ENCODE measurements at places on chromosomes 5 and 9.

GRCh38 chr5:6746244-6746643, 33.0 kb downstream of the TENT4A start:
- no peak for DNase-seq

DNA sequence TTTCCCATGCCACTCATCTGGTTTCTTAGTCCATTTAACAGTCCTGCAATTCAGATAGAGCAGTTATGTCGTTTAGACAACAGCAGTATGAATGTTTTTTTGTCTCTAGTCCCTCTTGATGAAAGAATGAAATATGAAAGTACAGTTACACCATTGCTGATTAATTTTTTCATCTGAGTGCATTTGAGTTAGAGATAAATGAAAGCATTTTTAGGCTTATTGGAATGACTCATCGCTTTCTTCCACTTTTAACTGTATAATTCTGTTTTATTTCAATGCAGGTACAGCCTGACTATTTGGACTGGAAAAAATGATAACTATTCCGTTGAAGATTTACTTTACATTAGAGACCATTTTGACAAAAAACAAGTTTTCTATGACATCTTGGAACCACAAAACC, 28.7 kb downstream of the ANKRD34B start:
- no peak for DNase-seq

DNA sequence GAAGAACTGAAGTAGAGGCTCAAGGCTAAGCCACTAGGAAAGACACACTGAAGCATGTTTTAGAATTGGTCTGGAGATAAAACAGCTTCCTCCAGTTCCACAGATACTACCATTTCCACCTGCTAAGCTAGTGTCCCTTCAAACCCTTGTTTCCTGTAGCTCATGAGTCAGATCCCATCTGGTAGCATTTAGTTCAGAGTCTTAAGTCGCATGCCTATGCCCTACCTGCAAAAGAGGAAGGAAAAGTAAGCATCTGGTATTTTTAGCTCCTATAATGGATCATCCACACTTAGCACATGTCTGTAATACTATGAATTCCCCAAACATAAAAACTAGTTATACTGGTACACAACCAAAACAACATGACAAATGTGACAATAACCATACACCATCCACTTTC, 92.1 kb downstream of the CDKN2A start:
- DNase-seq = no peak

DNA sequence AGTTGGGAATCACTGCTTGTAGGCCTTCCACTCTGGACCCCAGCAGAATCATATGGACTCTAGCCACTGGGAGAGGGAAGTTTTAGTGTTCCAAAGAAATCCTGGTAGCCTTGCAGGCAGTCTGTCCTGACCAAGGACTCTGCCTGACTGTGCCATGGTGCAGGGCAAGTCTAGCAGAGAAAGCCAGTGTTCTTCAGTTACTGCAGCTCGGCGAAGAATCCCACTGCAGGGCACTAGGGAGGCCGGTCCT, 20.3 kb upstream of the MATR3 start:
- DNase-seq = no peak

DNA sequence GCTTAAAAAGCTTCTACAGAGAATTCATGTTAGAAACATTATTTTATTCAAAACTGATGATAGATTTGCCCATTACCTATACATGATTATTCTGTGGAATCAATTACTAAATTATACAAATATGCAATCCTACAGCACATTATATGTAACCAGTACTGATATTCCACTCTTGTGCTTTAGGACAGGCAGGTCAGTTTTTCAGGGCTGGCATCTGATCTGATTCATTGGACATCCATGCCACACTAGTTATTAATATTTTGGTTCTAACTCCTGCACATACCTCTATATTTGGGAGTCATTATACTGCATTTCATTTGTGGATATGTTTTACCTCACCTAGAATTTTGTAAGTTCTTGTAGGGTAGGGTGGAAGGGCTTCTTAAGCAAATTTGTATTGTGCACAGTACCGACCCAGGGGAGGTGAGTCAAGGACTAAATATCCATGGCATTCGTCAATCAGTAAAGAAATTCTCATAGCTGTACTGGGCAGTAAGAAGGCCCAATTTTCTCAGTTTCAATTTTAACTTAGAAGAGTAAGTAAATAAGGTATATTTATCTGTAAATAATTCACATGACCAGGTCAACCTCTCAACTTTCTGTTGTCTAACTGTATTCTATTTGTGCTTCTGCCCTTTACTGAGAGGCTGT, 33.5 kb downstream of the ELOVL7 start:
- DNase-seq = no peak

DNA sequence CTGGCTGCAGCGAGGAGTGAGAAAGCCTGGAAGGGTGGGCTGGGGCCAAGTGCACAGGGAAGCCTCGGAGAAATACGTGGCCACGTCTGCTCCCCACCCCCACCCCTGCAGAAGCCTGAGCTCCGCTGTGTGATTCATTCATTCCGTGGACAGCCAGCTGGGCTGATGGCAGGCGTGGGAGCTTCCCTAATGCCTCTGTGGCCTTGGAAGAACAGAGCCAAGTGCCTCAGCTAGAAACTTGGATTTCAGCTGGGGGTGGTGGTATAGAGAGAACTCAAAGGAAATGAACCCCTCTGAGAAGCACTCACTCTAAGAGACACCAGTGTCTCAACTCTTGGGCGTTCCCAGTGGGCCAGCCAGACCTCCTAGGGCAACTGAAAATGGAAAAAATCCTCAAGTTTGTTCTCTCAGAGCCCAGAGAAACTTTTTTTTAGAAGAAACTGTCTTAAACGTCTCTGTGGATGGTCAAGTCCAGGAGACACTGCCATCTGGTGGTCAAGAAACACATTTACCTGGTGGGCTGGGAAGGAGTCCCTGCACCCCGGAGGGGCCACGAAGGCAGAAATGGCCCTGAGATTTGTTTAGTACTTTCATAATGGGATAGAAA, 18.0 kb downstream of the ATOX1 start:
- DNase-seq = peak; percentile 8

- DNase-seq = no peak
These were observed 108.9 kb upstream of the SPRY4 start for GRCh38 chr5:142433526-142434321.

GRCh38 chr5:98977723-98978122, 48.9 kb upstream of the CHD1 start:
- no peak for DNase-seq

GRCh38 chr9:133960568-133961129, 31.5 kb downstream of the VAV2 start:
- no peak for DNase-seq

DNA sequence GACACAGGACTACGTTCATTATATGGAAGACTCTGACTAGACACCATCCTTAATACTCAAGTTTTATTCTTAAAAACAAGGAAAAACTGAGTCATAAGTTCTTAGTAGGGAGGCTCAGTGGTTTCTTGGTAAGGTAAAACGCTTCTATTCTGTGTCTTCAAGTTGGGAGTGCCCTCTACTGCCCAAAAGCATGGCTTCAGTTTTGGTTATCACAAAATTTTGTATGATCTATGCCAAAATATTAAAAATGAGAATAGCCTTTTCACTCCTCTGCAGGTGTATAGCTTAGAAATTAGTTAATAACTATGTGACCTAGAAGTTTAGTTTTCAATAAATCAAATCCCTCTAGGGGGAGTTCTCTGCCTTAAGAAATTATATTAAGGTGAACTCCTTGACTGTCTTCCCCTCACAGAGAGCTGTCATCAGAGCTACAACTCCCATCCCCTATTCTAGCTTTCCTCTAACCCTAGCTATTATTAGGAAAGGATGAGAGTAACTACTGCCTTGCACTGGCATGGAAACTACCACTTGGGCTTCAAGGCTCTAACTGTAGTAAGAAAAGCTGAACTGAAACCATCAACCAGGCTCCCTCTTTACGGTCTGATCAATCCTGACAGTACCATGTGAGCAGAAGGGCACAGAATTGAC, 189.7 kb downstream of the GNAQ start:
- DNase-seq = no peak

GRCh38 chr9:6715755-6716643, 41.8 kb upstream of the KDM4C start:
- peak; percentile 47 for DNase-seq

DNA sequence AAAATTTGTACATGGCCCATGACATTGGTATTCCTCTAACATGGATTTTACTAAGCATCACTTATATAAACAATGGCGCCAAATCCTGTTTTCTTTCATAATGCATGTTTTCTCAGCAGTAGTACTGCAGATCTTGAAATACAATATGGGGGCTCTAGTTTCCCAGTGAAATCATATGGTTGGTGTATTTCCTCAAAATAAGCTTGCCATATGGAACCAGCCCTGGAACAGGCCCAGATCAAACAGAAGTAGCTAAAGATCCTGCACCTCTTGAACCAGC, 163.9 kb downstream of the ZNF608 start:
- DNase-seq = no peak

- DNase-seq = no peak
These were observed 118.7 kb upstream of the FST start for GRCh38 chr5:53361708-53362107.

GRCh38 chr5:17796757-17797396, 162.6 kb downstream of the TAF11L14 start:
- DNase-seq = no peak

- DNase-seq = no peak
These were observed 22.5 kb downstream of the SRFBP1 start for GRCh38 chr5:121984250-121984649.

- no peak for DNase-seq
These were observed 563.0 kb upstream of the KLF4 start for GRCh38 chr9:108052431-108053080.

DNA sequence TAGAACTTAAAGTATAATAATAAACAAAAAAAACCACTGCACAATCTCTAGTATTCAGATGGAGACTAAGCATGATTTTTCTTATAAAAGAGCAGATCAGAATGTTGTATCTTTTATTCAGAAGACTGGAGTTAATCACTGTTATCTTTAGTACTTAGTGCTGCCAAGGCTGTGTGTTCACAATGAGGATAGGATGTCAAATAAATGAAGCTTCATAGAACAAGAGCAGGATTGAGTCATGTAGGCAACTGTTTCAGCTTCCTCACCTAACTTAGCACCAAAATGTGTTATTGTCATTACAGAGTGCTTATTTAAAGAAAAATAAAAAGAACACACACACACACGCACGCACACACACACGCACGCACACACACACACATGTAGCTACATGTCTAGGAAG, 58.1 kb upstream of the CDKN2B start:
- DNase-seq = no peak

GRCh38 chr5:149433524-149434131, 54.5 kb upstream of the IL17B start:
- DNase-seq = no peak

- no peak for DNase-seq
These were observed 20.9 kb downstream of the DUSP1 start for GRCh38 chr5:172749881-172750633.

- no peak for DNase-seq
These were observed 652.6 kb upstream of the WWC1 start for GRCh38 chr5:167638816-167639215.

DNA sequence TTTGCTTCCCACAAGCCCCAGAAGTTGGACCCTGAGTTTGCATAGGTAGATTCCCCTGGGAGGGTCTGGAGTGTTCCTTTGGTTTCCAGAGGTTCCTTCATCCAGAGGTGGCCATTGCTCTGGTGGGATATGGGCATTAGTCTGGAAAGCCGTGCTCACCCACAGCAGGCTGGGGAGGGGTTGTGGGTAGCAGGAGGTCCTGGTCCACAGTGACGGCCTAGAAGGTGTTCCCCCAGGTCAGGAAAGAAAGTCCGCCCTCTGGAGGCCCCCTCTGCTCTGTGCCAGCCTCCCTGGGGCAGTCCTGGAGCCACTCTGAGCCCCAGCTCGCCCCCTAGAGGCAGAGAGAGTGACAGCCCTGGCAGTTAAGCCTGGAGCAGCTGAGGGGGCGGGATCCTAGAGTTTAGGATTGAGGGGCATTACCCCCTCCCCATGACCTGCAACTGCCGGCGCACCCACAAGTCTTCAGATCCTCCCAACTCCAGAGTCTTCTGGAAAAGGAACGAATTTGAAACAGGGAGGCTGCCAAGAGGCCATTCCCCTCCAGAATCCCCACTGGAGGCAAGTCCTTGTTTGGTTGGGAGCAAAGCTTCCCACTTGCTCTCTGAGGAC, 36.8 kb downstream of the NDST1 start:
- DNase-seq = peak; percentile 49

GRCh38 chr5:167229751-167230150, 1061.7 kb upstream of the WWC1 start:
- DNase-seq = no peak

DNA sequence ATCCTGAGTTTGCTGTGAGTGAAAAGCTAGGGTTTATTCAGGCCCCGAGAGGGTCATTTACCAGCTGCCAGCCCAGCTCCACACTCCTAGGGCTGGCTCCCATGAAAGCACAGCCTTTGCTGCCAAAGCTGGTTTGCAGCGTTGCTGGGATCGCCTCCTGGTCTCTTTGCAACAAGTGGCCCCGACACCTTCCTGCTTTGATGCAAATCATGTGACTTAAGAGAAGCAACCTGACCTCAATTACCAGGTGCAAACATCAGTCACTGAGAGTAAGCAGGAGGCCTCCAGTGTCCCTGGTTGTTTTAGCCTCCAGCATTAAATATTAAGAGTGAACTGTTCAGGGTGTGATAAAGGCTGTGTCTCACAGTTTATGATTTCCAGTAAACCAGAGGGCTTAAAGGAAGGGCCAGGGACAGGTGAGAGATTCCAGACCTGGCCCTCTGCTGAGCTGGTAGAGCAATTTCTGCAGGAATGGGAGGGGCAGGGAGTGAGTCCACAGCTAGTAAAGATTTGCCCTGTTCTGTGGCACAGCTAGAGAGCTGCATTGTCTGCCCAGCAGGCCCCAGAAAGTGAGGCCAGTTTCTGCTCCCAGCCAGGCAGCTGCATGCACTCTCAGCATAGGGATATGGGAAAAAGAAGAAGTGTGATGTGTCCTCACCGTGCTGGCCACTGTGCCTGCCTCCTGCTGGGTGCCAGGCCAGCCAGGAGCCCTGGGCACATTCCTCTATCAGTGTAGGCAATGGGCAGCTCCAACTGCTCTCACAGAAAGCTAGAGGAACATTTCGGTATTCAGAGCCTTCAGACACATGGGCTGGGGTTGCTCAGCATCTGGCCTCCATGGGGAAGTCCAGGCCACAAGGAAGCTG, 58.0 kb downstream of the SLC22A5 start:
- DNase-seq = no peak

GRCh38 chr5:17709011-17709710, 74.9 kb downstream of the TAF11L14 start:
- no peak for DNase-seq

- DNase-seq = no peak
These were observed 3.9 kb downstream of the ZNF608 start for GRCh38 chr5:124742521-124742920.
